ENCODE measurements at places on chromosomes 16 and 17.

GRCh38 chr17:61248399-61248798 lies 151.2 kb upstream of the TBX2 start:
- no peak for DNase-seq

GRCh38 chr16:66167564-66168291 lies 198.8 kb upstream of the CDH5 start:
- DNase-seq: no peak

DNA sequence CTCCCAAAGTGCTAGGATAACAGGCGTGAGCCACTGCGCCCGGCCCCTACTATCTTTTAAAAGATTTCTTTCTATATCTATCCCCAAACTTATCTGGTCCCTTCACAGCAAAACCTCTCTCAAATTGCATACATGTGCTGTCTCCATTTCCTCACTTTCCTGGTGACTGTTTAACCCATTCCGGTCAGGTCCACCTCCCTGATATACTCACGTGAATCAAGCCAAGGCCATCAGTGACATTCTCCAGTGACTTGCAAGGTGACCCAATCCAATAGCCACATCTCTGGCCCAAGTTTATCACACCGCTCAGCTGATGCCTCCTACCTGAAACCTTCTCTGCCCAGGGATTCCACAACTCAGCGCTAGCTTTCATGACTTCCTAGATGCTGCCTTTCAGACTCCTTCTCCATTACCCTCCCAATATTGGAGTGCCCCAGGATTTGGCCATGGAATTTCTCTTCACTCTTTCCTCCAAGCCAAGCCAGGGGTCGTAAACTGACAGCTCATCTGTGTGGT lies 1.4 kb upstream of the CTCF start:
- DNase-seq: no peak

- DNase-seq: no peak
Observed at GRCh38 chr16:5537347-5537746, 439.8 kb upstream of the EEF2KMT start.

- DNase-seq: no peak
Observed at GRCh38 chr17:59870482-59870881, 22.3 kb downstream of the TUBD1 start.

DNA sequence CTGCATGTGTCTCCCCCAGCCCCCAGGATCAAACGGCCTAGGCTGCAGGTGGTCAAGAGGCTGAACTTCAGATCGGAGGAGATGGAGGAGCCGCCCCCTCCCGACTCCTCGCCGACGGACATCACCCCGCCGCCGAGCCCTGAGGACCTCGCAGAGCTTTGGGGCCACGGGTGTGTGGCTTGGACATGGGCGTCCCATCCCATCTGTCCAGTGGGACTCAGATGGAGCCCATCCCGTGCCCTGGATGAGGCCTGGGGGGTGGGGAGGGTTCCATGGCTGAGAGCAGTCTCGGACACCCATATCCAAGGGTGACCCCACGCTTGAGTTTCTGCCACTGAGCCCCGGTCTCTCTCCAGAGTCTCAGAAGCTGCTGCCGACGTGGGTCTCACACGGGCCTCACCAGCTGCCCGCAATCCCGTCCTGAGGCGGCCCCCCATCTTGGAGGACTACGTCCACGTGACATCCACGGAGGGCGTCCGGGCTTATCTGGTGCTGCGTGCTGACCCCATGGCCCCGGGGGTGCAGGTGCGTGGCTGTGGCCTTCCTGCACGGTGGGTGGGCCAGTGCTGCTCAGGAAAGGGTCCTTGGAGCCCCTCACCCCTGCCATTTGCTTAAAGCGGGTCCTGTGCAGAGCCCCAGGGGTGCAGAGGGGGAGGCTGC lies 901 bp downstream of the CHTF18 start:
- no peak for DNase-seq

DNA sequence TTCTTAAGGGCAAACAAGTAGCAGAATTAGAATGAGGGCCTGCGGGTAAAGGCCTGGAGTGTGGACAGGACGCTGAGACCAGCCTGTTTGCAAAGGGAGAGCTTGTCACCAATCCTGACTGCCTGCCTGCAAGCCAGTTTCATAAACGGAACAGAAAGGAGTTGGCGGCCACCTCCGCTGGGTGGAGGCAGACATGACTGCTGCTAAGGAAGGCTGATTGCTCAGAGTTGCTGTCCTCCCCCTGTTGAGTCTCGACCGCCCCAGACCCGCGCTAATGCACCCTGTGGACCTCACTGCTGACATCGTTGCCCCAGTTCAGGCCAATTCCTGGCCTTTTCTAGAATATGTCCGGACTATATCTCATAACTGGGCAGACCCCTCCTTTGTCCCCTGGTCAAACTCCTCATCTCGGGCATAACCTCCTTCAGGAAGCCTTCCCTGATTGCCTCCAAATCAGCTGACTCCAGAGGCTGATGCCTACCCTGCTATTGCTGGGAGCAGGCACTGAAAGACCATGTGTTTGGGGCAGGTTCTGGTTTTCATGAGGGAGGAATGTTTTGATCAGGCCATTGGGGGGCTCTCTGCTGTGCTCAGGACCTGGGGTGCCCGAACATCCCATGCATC lies 153.0 kb upstream of the CIBAR2 start:
- no peak for DNase-seq

Data from lung microvascular endothelial cell (primary cell).